ENCODE measurements at places on chromosomes 4 and X.

DNA sequence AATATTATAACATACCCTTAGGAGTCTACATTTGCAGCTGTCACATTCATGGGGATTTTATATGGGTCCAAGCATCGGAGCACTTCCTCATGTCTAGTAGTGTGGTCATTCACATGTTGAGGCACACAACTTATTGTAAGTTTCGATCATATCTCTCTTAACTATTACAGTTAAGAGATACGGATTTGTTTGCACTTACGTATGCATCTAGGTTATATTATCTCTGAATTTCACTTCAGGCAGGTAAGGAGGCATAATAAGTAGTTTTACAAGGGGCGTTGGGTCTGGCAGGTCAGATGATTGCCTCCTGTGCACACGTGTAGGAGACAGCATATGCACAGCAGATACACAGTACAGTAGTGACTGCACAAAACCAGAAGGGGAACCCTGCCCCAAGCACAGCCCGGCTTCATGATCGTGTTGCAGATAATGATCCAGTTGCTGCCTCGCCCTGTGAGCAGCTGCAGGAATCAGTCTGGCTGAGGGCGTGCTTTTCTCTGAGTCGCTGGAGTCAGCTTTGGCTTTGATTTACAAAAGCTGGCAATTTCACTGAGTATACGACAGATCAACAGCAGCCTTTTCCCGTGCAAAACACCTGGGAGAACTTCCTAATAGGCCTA lies 302.9 kb upstream of the GATB start:
- peak; percentile 14 for DNase-seq

DNA sequence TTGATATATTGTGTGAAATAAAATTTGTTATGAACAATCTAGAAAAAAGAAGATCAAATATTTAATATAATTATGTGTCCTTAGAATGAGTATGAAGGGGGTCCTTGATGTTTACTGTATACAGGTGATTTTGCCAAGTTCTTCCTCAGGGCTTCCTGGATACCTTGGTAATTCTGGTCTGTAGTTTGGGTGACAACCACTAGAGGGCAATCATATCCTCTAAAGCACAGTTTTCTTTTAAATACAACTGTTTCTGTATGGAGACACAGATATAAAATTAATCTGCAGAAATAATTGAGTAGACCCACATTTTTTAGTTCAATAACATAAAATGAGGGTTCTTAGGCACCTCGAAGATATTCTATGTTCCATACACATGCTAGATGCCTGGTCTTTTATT lies 157.7 kb downstream of the SPANXN1 start:
- DNase-seq = no peak

- DNase-seq = no peak
Observed at GRCh38 chr4:99806545-99806944, 10.1 kb upstream of the DAPP1 start.

DNA sequence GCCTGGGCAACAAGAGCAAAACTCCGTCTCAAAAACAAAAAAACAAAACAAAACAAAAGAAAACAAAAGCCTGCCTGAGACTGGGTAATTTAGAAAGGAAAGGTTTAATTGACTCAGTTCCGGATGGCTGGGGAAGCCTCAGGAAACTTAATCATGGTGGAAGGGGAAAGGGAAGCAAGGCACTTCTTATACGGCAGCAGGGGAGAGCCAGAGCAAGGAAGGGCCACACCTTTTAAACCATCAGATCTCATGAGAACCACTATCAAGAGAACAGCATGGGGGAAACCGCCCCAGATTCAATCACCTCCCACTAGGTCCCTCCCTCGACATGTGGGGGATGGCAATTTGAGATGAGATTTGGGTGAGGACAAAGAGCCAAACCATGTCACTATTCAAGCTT lies 122.2 kb downstream of the UBE2K start:
- DNase-seq = no peak

DNA sequence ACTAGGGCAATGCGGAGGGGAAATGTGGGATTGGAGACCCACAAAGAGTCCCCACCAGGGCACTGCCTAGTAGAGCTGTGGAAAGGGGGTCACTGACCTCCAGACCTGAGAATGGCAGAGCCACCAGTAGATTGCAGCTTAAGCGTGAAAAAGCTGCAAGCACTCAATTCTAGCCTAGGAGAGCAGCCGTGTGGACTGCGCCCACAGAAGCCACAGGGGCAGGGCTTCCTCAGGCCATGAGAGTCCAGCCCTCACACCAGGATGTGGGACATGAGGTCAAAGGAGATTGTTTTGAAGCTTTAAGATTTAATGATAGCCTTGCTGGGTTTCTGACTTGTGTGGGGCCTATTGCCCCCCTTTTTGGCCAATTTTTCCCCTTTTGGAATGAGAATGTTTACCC lies 379.0 kb downstream of the INPP4B start:
- DNase-seq = no peak

DNA sequence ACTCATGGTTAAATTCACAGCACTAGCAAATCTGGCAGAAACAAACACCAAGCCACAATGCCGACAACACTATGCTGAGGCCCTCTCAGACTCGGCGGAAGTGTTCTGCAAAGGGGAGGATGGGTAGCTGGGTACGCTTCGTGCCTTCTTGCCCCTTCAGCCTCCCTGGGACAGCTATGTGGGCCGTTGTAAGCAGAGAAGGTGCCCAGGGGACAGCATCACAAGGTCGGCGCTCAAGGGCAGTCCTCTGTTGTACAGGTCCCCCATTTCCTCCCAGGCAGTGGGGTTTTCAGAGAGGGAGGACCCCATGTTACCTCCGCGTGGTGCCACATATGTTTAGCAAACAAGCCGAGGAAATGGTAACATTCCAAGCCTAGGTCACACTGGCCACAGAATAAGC lies 173.6 kb downstream of the AFAP1 start:
- DNase-seq = no peak

GRCh38 chr4:138686106-138686835 lies 329.3 kb upstream of the NOCT start:
- DNase-seq = no peak

DNA sequence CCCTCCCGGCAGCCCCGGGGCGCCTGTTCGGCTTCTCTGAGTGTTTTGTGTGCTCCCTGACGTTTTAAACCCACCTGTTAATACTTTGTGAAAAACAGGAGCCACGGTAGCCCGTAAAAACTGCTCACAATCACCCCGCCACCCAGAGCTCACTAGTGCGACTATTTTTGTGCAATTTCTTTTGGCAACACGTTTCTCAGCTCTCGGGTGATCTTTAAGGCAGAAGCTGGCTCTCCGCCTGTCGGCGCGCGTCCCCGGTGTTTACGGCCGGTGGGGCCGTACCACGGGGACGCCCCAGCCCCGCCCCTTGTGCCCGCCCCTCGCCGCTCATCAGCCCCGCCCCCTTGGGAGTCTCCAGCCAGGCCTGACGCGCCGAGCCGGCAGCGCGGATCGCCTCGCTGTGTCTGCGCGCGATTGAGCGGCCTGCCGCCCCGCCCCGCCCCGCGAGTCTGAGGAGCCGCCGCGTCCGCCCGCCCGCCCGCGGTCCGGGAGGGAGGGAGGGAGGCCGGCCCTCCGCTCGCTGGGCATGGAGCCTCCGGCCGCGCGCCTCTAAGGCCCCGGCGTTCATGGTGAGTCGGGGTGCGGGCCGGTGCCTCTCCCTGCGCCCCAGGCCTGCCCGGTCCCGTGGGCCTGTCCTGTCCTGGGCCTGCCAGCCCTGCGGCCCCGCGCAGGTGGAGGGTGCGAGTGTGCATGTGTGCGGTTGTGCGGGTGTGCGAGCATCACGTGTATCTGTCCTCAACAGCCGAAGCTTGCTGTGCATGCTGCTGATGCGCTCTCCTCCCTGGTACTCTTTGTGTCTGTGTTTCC lies 56.2 kb upstream of the TADA2B start:
- no peak for DNase-seq

GRCh38 chrX:147485207-147485606 lies 426.5 kb upstream of the FMR1 start:
- no peak for DNase-seq

GRCh38 chrX:72276478-72276953 lies 532 bp downstream of the RPS4X start:
- DNase-seq = no peak

DNA sequence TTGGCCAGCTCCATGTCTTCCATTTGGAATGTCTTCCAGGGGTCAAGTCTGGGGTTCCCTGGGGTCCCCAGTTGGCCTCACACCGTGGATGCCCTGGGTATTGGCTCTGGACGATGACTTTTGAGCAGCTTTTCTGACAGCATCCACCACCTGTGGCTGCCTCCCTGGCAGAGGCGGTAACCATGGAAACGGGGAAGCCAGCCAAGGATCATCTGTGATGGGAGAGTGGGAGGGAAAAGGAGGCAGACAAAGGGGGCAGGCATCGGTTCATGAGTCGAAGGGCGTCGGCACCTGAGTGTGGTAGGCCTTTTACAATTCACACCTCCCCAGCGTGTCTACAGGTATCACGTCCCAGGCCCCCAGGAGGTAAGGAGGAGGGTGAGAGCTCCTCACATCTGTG lies 152.2 kb downstream of the ASMT start:
- DNase-seq = no peak

DNA sequence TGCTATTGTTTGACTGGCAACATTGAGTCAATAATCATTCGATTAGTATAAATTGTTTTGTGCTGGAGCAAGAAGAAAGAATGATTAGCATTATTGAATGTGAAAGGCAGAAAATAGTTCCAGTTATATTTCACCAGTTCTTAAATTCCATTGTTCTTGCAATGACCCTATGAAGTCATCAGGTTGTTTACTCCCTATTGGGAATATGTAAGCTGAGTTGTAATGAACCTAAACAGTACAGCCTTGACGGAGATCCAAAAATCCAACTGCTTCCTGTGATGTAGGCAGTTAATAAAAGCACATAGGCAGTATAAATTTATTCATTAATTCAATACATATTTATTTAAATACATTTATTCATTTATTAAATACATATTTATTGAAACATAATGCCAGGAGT lies 947.5 kb downstream of the PCDH7 start:
- DNase-seq = no peak

GRCh38 chr4:6660430-6660829 lies 19.9 kb downstream of the MRFAP1 start:
- DNase-seq = no peak

- DNase-seq = no peak
Observed at GRCh38 chr4:189162888-189163287, 777.8 kb upstream of the FRG1 start.

- no peak for DNase-seq
Observed at GRCh38 chrX:149198980-149199732, 305.9 kb downstream of the IDS start.
